CD4-positive, alpha-beta T cell (primary cell): ENCODE measurements at places on chromosomes 5 and 9. TPM values are rescaled to one million over a fixed set of nuclear protein-coding genes. Genes with fewer than 3 reads are reported as not detected.

- H3K4me1 ChIP-seq = no peaks in the 10 kb centered on the region
- H3K4me3 ChIP-seq = no peak overlapping the region
- no peaks in the 10 kb centered on the region for H3K27me3 ChIP-seq
- no peaks in the 10 kb centered on the region for H3K36me3 ChIP-seq
- no peak for DNase-seq
- H3K27ac ChIP-seq = no peak overlapping the region
Observed at GRCh38 chr5:65816729-65817128, 94.7 kb downstream of the NLN start.

PDZD2 gene
- total RNA-seq = 1.3 TPM

DNA sequence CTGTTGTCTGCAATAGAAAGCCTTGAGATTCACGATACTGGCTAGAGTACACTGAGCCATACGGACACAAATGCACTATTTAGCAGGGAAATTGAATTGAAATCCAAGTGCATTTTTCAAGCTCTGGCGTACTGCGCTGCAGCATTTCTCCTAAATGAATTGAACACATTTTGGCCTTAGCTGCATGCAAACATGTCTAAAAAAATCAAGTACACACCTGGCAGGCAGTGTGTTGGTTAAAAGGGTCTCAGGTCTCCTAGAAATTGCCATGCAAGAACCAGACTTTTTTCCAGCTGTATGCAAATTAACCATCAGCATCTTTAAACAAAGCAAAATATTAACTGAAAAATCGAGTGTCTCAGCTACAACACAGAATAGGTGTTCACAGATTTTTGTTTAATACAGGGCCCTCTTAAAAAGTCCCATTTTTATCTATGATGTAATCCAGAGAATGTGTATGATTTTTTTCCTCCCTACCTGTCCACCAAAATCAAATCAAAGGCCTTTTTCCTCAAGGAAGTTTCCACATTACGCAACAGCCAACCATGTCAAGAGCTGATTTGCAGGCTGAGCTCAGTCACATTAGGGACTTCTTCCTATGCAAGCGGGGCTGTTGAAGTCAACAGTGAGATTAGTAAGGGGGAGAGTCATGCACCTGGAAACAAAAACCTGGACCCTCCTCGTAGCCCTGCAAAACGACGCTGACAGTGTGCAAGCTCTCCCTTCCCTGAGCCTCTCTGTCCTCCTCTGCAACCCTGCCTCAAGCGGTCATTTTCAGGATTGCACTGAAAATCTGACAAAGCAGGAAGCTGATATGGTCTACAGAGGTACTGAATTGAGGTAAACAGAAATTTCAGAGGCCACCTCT lies 14.1 kb upstream of the SFXN1 start:
- peaks cover 7% of the 10 kb centered on the region for H3K4me1 ChIP-seq
- no peak overlapping the region for H3K4me3 ChIP-seq
- no peaks in the 10 kb centered on the region for H3K27me3 ChIP-seq
- DNase-seq = peak; percentile 42
- no peaks in the 10 kb centered on the region for H3K36me3 ChIP-seq

DNA sequence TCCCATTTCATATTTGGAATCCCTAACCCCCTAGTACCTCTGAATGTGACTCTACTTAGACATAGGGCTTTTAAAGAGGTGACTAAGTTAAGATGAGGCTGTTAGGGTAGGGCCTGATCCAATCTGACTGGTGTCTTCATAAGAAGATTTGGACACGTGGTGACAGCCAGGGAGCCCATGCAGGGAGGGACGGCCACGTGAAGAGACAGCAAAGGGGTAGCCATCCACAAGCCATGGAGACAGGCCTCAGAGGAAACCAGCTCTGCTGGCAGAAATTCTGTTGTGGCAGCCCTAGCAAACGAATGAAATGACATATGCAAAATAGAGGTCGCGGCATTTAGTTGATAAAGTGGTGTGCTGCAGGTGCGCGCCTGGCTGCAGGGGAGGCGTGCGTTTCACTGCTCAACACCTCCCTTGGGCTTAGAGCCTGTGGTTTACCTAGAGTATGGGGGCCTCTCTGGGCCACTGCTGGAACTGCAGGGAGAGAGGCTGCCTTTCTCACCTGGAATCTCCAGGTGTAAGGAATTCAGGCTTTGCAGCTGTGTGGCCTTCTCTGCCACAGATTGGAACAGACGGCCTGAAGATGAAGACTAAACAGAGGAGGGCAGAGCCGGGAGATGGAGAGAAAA lies 7.1 kb upstream of the AFAP1L1 start:
- H3K4me3 ChIP-seq = no peak overlapping the region
- no peaks in the 10 kb centered on the region for H3K27me3 ChIP-seq
- H3K27ac ChIP-seq = no peak overlapping the region
- H3K4me1 ChIP-seq = peaks cover 8% of the 10 kb centered on the region
- peak; percentile 51 for DNase-seq
- no peaks in the 10 kb centered on the region for H3K36me3 ChIP-seq

GRCh38 chr5:134506054-134507039 lies 19.1 kb upstream of the JADE2 start:
- no peak overlapping the region for H3K4me3 ChIP-seq

GRCh38 chr5:55600497-55601203 lies 65.9 kb upstream of the PLPP1 start:
- peaks cover 19% of the 10 kb centered on the region for H3K4me1 ChIP-seq
- peak; percentile 13 for DNase-seq
- H3K27me3 ChIP-seq = no peaks in the 10 kb centered on the region
- H3K27ac ChIP-seq = no peak overlapping the region

GRCh38 chr5:134226441-134227192 lies 744 bp upstream of the PPP2CA start:
- no peaks in the 10 kb centered on the region for H3K27me3 ChIP-seq
- no peak for DNase-seq
- H3K27ac ChIP-seq = peak overlapping the region; percentile 100
- H3K4me3 ChIP-seq = peak overlapping the region; percentile 75
- peaks cover 8% of the 10 kb centered on the region for H3K36me3 ChIP-seq
- peaks cover 16% of the 10 kb centered on the region for H3K4me1 ChIP-seq

- H3K4me3 ChIP-seq = no peak overlapping the region
- no peaks in the 10 kb centered on the region for H3K27me3 ChIP-seq
- no peaks in the 10 kb centered on the region for H3K36me3 ChIP-seq
- H3K27ac ChIP-seq = no peak overlapping the region
- no peaks in the 10 kb centered on the region for H3K4me1 ChIP-seq
- DNase-seq = no peak
Observed at GRCh38 chr5:167489202-167489601, 802.2 kb upstream of the WWC1 start.

GRCh38 chr9:28600226-28600625 lies 1026.9 kb upstream of the C9orf72 start:
- H3K27ac ChIP-seq = no peak overlapping the region
- no peak for DNase-seq
- no peaks in the 10 kb centered on the region for H3K4me1 ChIP-seq
- H3K4me3 ChIP-seq = no peak overlapping the region
- no peaks in the 10 kb centered on the region for H3K27me3 ChIP-seq

DOK3 gene
- 1.4 TPM for total RNA-seq

GRCh38 chr5:38715696-38716095 lies 130.1 kb upstream of the OSMR start:
- no peak overlapping the region for H3K27ac ChIP-seq
- no peaks in the 10 kb centered on the region for H3K4me1 ChIP-seq
- no peak overlapping the region for H3K4me3 ChIP-seq
- no peak for DNase-seq
- no peaks in the 10 kb centered on the region for H3K27me3 ChIP-seq

DNA sequence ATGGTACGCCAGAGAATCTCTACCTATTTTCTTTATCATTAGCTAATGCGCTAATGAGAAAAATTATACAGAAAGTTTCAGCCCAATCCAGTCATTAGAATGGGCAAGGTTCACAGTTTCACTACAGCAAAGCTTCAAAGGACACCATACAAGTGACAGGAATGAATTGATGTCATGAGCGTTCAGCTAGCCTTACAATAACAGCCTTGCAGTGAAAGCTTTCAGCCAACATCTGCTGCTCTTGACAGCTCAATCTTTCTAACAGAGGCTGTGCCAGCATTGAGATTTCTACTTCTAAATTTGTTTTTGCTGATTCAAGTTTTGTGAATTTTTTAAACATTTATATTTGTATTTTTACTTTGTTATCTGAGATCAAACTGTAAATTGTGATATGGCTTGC lies 302.4 kb upstream of the FAM174A start:
- no peak overlapping the region for H3K27ac ChIP-seq
- H3K4me3 ChIP-seq = no peak overlapping the region
- H3K36me3 ChIP-seq = no peaks in the 10 kb centered on the region
- H3K27me3 ChIP-seq = no peaks in the 10 kb centered on the region

GRIA1 gene
- total RNA-seq = not detected

RASEF gene
- not detected for total RNA-seq

DNA sequence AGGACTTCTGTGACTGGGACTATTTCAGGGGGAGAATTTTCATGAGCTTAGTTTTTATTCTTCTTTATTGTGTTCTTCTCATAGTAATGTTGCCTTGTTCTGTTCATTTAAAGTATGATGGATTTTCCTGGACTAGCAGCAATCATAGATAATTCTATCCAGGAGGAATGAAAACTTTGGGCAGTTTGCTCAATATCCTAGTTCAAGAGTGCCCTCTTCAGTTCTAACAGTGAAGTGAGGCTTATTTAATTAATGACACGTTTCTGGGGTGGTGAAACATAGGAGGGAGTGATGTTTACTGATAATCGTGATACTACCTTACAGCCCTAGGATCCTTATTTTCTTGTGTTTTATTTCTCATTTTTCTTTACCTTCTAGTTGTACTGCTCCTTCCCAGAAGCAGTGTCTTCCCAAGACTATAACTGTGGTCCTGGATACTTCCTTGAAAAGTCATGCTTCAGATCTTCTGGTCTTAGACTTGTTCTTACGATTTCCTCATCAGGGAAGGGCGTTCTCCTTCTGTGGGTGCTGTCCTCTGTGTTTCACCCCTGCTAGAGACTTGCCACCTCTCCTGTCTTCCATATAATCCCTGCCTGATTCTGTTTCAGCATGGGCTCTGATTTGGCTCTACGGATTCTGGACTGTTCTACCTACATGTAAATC lies 57.4 kb downstream of the CFAP95 start:
- no peaks in the 10 kb centered on the region for H3K4me1 ChIP-seq
- no peak overlapping the region for H3K27ac ChIP-seq
- H3K36me3 ChIP-seq = no peaks in the 10 kb centered on the region
- no peak overlapping the region for H3K4me3 ChIP-seq
- H3K27me3 ChIP-seq = no peaks in the 10 kb centered on the region
- DNase-seq = no peak

FYB1 gene
- total RNA-seq = 478 TPM

DNA sequence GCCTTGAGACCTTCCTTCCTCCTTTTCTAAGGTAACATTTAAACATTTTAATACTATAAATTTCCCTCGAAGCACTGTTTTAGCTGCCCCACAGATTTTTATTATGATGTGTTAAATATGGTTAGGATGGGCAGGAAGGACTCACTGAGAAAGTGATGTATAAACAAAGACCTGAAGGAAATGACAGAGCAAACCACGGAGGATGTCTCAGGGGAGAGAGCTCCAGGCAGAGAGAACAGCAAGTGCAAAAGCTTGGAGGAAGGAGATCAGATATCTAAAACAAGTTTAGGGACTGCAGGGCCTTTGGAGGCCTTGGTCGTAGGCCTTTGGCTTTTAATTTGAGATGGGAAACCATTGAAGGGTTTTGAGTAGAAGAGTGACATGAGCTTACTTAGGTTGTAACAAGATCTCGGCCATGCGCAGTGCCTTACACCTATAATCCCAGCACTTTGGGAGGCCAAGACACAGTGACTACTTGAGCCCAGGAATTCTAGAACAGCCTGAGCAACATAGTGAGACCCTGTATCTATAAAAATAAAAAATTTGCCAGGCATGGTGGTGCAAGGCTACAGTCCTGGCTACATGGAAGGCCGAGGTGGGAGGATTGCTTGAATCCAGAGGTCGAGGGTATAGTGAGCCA lies 35.5 kb upstream of the LRRTM2 start:
- H3K4me3 ChIP-seq = no peak overlapping the region
- no peaks in the 10 kb centered on the region for H3K27me3 ChIP-seq
- no peak for DNase-seq
- peaks cover 3% of the 10 kb centered on the region for H3K36me3 ChIP-seq

AK8 gene
- not detected for total RNA-seq

GRCh38 chr5:147752033-147752432 lies 30.5 kb downstream of the JAKMIP2 start:
- DNase-seq = no peak
- H3K36me3 ChIP-seq = no peaks in the 10 kb centered on the region
- no peaks in the 10 kb centered on the region for H3K4me1 ChIP-seq
- no peak overlapping the region for H3K4me3 ChIP-seq
- no peak overlapping the region for H3K27ac ChIP-seq
- no peaks in the 10 kb centered on the region for H3K27me3 ChIP-seq

DNA sequence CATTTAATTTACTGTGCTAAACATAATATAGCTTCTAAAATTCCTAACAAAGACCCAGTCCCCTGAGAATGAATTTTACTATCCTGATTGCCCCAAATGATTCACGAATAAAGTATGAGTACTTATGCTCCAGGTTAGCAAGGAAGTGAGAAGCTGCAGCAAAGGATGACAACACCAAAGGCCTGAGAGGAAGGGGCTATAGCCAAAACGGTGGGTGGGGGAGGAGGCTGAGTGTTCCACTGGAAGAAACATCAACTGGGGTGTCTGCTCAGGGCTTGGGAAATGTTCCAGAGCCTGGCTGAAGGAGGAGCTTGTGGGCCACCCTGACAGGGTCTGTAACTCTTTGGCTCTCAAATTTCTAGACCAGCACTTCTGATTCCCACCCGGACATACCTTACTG lies 157.3 kb downstream of the ADAMTS12 start:
- no peaks in the 10 kb centered on the region for H3K27me3 ChIP-seq
- no peaks in the 10 kb centered on the region for H3K4me1 ChIP-seq
- no peak for DNase-seq
- H3K36me3 ChIP-seq = no peaks in the 10 kb centered on the region
- H3K4me3 ChIP-seq = no peak overlapping the region
- no peak overlapping the region for H3K27ac ChIP-seq

FIBCD1 gene
- total RNA-seq = not detected

GRCh38 chr9:32394381-32395049 lies 10.1 kb downstream of the ACO1 start:
- DNase-seq = no peak
- H3K36me3 ChIP-seq = peaks cover 4% of the 10 kb centered on the region
- H3K27me3 ChIP-seq = no peaks in the 10 kb centered on the region
- no peaks in the 10 kb centered on the region for H3K4me1 ChIP-seq
- H3K4me3 ChIP-seq = no peak overlapping the region
- H3K27ac ChIP-seq = no peak overlapping the region

WNK2 gene
- 0.19 TPM for total RNA-seq

- H3K27me3 ChIP-seq = no peaks in the 10 kb centered on the region
- DNase-seq = no peak
- peaks cover 9% of the 10 kb centered on the region for H3K4me1 ChIP-seq
- H3K4me3 ChIP-seq = no peak overlapping the region
- H3K27ac ChIP-seq = no peak overlapping the region
Observed at GRCh38 chr5:154400678-154401077, 45.1 kb upstream of the SAP30L start.

DNA sequence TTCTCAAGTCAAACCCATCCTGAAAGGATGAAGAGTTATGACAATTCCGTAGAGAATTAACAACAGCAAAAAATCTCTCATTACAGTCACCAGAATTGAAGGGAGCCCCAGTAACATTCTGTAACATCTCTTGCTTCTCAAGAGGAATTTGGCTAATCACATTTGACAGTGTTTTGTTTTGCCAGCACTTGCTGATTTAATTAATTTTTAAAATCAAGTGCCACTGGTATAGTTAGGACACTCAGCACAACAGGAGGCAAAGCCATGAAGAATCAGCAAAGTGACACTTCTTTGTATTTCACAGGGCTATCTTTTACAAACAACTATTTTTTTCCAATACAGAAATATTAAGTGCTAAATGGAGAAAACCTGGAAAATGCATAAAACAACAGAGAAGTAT lies 152.8 kb downstream of the MCTP1 start:
- H3K36me3 ChIP-seq = no peaks in the 10 kb centered on the region
- no peaks in the 10 kb centered on the region for H3K27me3 ChIP-seq
- H3K4me3 ChIP-seq = no peak overlapping the region
- DNase-seq = no peak
